ENCODE measurements at places on chromosomes 7 and 10. TPM values are rescaled to one million over a fixed set of nuclear protein-coding genes. Genes with fewer than 3 reads are reported as not detected.
A peak's percentile ranks its signal among the peaks of the same experiment; 100 is the strongest.

DNA sequence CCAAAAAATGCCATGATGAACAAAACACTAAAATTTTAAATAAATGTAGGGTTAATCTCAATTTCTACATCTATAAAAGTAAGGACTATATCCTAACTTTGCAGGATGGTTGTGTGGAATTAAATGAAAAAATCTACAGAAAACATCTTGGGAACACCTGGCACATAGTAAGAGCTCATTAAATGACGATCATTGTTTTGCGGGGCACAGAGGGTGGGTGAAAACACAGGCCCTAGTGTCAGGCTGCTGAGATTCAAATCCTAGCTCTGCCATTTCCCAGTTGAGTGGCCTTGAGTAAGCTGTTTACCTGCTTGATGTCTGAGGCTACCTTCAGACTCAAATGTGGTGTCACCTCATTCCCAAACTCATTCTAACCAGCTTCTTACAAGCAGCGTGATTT is 35.6 kb downstream of the BTBD16 start:
- H3K36me3 ChIP-seq: no peaks in the 10 kb centered on the region
- no peak overlapping the region for H3K27ac ChIP-seq
- DNase-seq: no peak
- no peak overlapping the region for H3K4me3 ChIP-seq
- no peaks in the 10 kb centered on the region for H3K4me1 ChIP-seq

GRCh38 chr7:66682350-66683093 is 53.8 kb downstream of the KCTD7 start:
- no peak for DNase-seq
- peak overlapping the region; percentile 87 for H3K27ac ChIP-seq
- no peaks in the 10 kb centered on the region for H3K27me3 ChIP-seq
- no peaks in the 10 kb centered on the region for H3K36me3 ChIP-seq
- peaks cover 12% of the 10 kb centered on the region for H3K4me1 ChIP-seq
- peak overlapping the region; percentile 97 for H3K4me3 ChIP-seq

DNA sequence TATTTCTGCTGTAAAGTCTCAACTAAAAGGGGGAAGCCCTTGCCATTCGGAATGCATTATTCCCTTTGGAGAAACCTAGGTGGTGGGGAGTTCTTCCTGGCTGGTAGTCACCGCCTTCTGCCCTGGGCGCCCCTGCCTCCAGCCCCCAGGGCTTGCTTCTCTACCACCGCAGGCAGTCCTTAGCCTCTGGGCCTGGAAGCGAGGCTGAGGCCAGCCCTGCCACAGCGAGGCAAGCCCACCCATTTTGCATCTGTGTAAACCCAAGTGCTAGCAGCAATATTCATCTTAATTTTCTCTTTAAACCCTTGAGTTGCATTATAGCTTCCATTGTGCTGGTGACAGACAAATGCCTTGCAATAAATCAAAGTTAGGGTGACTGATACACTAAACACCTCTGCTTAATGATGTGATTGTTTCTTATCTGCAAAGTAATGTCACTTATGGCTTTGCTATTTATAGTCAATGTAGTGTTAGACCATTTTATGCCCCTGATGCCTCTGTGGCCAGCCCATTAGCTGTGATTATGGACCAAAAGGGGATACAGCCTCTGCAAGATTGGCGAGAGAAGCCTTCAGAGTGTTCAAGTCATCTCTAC is 26.2 kb upstream of the MGMT start:
- H3K4me1 ChIP-seq: no peaks in the 10 kb centered on the region
- H3K36me3 ChIP-seq: no peaks in the 10 kb centered on the region
- H3K27ac ChIP-seq: no peak overlapping the region
- H3K4me3 ChIP-seq: no peak overlapping the region

Gene ZNF736
- 17.1 TPM for total RNA-seq

Gene ANKRD61
- total RNA-seq: 0.26 TPM

Gene FAM24A
- total RNA-seq: not detected

Gene LRRC61
- total RNA-seq: 9.0 TPM

Gene ARMC3
- not detected for total RNA-seq

Gene ZNF487
- 4.4 TPM for total RNA-seq

Gene FOXI2
- not detected for total RNA-seq

Gene ZNF727
- total RNA-seq: 3.0 TPM

Data from left lung (tissue), 14 donors.